ENCODE measurements at places on chromosomes 7 and 10. TPM values are rescaled to one million over a fixed set of nuclear protein-coding genes. Genes with fewer than 3 reads are reported as not detected.

The TMEM168 gene
- polyA plus RNA-seq, result 8.9 TPM

The PLA2G12B gene
- polyA plus RNA-seq, result not detected

The MEIG1 gene
- not detected for polyA plus RNA-seq

- no peak overlapping the region for H3K27ac ChIP-seq
- no peak for DNase-seq
- no peak overlapping the region for H3K4me3 ChIP-seq
- no peaks in the 10 kb centered on the region for H3K27me3 ChIP-seq
- H3K36me3 ChIP-seq, result peaks cover 21% of the 10 kb centered on the region
Measured at GRCh38 chr7:23438171-23438570, 32.1 kb downstream of the IGF2BP3 start.

DNA sequence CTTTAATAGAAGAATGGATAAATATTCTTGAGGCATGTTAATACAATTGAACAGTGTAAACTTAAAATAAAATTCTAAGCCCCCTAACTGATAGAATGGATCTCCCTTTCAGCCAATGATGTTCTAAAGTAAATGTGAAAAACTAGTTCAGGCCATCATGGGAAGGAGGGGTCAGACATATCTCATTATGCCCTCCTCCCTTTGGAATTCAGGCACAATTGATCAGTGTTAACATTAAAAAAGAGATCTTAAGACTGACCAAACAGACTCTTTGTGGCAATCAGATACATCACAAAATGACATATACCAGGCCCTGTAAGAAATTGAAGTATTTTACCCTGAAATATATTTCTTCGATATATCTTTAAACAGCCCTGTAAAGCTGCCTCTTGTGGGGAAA lies 683.0 kb upstream of the LRRTM3 start:
- H3K4me3 ChIP-seq, result no peak overlapping the region
- H3K4me1 ChIP-seq, result no peaks in the 10 kb centered on the region
- no peak overlapping the region for H3K27ac ChIP-seq
- no peak for DNase-seq
- H3K36me3 ChIP-seq, result no peaks in the 10 kb centered on the region
- no peaks in the 10 kb centered on the region for H3K27me3 ChIP-seq

Measured in H1 (cell line).